ENCODE measurements at places on chromosomes 13 and 19.

DNA sequence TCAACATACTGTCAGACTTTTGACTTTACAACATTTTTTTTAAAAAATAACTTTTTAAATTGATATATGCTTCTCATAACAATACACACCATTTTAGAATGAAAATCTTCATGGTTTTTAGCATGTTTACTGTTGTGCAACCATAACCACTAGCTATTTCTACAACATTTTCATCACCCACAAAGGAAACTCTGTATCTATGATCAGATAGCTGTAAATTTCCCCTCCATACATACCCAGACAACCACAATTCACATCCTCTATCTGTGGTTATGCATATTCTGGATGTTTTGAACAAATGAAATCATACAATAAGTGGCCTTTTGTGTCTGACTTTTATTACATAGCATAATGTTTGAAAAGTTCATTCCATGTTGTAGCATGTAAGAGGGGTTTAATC, 1666.0 kb downstream of the EFNB2 start:
- DNase-seq = no peak

- DNase-seq = no peak
Observed at GRCh38 chr19:50842130-50842529, 8.8 kb upstream of the KLK15 start.

- peak; percentile 61 for DNase-seq
Observed at GRCh38 chr19:6947745-6948144, 60.4 kb downstream of the ADGRE1 start.

DNA sequence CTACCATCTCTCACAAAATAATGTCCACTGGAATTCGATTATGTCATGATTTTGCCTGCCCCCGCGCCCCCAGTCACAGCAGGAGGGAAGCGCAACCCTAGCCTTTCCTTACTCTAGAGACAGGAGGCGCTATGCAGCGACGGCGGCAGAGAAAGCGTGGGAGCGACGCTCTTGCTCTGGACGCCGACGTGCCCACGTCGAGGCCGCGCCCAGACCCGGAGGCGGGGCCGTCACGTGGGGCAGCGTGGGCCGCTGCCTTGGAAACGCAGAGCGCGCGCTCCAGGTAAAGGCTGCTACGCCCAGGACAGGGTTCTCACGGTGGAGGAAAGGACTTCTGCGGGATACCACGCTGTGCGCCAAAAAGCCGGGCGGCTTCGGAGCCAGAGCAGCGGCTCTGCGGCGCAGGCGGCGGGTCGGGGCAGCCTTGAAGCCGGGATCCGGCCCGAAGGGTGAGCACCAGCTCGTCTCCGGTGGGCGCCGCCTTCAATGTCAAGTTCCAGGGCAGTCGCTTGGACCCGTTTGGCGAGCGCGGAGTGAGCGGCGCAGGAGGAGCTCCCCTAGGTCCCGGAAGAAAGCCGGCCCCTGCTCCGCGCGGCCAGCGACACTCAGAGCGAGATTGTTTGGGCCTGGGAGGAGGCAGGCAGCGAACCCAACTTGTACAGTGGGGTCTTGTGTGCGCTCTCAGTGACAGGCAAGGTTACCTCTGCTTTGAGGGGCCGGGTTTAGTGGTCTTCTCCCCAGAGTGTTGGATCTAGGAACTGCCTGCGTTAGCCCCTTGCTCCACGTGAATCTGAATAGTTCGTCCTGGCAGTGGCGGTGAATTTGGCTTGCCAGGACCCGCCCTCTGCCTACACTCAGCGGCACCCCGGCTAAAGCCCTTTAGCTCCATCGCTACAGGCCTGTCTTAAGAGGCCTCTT, 121.7 kb downstream of the MRPL57 start:
- DNase-seq = peak; percentile 90

DNA sequence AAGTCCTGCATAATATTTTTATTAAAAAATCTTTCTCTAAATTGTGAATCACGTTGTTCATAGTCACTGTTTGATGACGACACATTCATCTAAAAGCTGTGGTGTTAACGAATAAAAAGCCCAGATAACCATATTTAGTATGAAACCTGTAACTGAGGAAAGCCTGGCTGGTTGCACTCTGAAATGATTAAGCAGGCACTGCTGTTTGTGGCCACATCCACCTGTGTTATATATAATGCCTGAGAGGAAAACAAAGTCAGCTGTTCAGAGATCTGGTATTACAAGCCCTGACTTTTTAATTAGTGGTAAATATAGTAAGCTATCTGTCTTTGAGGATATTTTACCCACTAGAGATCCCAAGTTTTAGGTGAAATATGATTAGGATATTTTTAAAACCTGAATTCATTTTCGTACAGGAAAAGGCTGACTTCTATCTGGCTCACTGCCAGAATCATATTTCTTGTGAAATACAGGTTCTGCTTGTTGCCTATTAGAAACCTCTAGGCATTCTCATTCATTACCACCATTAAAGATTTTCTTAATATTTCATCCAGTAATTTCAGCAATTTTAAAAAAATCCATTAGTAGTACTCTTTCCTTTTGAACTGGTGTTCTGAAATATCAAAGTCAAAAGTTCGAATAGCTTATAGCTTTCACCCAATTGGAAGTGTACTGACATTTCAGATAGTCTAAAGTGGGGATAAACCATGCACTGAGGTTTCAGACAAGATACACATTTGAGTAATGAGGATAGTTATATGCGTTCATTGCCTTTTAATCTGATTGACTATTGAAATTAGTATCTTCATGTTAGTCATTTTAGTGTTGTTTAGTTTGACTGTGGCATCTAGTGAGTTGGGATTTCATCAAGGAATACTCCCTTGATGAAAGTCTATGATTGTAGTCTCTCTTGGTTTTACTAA, 79.7 kb downstream of the LMO7 start:
- no peak for DNase-seq

Measured in activated T-cell treated with anti-CD3 and anti-CD28 coated beads, Interleukin-2, amount 50 U/mL, for 24 hours (primary cell).